ENCODE measurements at places on chromosomes 3 and 15.

DNA sequence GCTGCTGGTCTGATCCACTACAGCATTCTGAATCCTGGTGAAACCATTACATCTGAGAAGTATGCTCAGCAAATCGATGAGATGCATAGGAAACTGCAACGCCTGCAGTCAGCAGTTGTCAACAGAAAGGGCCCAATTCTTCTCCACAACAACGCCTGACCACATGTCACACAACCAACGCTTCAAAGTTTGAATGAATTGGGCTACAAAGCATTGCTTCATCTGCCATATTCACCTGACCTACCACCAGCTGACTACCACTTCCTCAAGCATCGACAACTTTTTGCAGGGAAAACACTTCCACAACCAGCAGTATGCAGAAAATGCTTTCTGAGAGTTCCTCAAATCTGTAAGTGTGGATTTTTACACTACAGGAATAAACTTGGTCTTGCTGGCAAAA is 54.7 kb upstream of the C2CD4B start:
- no peak for DNase-seq

- no peak for DNase-seq
These were observed 88.8 kb upstream of the ARHGEF3 start for GRCh38 chr3:56890448-56891091.

DNA sequence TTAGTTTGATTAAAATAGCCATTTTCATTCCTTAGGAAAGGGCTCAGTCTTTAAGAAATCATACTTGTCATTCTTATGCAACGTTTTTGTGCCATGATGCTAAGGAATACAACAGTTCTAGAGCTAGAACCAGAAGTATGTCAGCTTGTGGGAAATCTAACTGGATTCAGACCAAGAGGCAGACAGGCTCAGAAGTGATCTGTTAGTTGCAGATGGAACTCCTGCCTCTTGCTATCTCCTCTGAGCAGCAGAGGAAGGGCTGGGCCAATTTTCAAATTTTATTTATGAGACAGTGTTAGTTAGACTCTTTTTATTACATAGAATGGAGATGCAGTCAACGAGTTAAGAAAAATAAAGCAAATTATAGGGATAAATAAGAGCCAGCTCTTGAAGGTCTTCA is 48.5 kb upstream of the RYR3 start:
- no peak for DNase-seq

DNA sequence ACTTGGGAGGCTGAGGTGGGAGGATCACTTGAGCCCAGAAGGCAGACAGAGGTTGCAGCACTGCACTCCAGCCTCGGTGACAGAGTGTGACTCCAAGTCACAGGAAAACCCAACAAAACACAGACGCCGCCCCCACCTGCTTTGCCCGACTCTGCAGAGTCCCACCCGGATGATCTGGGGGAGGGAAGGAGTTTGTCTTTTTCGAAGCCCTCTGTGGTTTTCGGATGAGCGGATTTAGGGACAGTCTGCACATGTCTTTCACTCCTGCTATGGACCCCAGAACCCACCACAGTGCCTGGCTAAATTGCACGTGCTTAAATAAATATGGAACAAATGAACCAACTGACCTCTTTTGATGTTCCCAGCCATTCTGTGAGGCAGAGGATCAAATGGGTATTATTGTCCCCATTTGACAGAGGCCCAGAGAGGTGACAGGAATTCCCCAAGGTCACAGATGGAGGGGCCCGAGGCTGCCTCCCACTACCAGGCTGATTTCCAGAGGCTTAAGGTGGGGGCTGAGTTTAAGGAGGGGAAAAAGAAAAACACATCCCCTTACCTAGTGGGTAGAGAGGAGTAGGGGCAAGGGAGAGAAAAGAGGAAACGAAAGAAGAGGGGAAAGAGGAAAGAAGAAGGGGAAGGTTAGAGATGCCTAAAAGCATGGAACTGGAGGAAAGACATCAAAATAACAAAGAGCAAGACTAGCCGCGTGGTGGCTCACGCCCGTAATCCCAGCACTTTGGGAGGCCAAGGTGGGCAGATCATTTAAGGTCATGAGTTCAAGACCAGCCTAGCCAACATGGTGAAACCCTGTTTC is 59.4 kb upstream of the TFRC start:
- no peak for DNase-seq

DNA sequence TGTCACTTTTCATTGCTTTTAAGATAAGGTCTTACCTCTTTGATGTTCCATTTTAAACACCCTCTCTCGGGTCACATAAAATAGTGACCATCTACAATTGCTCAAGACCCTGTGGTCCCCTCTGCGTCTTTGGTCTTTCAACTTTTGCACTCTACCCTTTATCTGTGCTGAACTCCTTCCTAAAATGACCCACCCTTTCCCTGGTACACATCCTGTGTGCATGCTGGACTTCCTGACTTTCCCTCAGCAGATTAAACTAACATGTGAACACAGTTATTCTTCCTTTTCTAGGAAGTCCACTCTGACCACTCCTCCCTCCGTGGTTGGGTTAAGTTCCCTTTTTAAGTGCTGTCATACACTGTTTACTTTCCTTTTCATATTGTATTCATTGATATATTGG is 414.2 kb downstream of the GABRB3 start:
- no peak for DNase-seq

All from MM.1S (cell line).